Calu3 (cell line): ENCODE measurements at places on chromosomes 16 and 17.

DNA sequence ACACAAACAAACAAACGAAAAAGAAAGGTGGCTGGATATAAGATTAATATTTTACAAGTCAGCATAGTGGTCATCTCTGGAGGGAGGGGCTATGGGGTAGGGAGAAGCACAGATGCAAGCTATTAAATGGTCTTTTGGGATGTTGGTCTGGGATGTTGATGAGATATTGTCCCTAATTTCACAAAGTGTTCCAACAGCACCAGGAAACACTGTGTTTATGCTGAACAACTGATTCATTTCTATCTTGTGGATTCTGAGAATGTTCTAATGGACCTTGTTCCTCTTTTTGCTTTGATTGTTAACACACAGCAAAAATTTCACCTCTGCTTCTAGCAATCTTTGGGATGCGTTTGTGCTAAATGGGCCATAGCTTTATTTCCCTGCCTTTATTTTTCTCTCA, 9.7 kb downstream of the PECAM1 start:
- DNase-seq = no peak

GRCh38 chr17:29747660-29748059, 124.9 kb upstream of the CORO6 start:
- no peak for DNase-seq

- DNase-seq = no peak
Measured at GRCh38 chr16:1815461-1815860, 11.2 kb downstream of the HAGH start.

DNA sequence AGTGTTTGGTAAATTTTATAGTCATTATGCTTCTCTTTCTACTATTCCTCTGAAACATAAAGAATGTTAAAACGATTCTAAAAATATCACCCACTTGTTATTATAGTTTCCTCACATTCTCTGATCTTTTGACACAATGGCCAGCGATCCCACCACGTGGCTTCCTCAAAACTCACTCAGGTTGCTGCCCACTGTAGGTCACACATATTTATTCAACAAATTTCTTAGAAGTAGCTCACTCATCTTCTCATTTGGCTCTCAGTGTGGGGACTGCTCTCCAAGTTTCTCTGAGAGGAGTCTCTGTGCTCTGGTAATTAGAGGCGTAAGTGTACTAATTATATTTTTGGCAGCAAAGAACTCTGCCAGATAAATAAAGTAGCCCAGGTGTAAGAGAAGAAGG, 465.4 kb downstream of the CDH11 start:
- no peak for DNase-seq

DNA sequence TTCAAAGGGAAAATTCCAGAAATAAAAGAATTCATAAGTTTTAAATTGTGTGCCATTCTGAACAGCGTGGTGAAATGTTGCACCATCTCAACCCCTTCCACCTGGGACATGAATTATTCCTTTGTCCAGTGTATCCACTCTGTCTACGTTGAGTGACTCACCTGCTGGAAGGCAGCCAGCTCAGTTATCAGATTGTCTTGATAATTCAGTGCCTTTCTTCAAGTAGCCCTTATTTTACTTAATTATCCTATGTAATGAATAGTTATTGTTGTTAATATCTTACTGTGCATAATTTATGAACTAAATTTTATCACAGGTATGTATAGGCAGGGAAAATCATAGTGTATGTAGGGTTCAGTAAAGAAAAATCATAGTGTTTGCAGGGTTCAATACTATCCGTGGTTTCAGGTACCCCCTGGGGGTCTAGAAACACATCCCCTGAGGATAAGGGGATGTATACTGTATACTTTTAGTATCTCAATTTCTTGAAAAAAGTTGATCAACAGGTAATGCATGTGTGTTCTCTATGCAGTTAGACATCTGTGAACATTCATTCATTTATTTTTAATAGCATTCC, 7.7 kb upstream of the PCTP start:
- peak; percentile 82 for DNase-seq

DNA sequence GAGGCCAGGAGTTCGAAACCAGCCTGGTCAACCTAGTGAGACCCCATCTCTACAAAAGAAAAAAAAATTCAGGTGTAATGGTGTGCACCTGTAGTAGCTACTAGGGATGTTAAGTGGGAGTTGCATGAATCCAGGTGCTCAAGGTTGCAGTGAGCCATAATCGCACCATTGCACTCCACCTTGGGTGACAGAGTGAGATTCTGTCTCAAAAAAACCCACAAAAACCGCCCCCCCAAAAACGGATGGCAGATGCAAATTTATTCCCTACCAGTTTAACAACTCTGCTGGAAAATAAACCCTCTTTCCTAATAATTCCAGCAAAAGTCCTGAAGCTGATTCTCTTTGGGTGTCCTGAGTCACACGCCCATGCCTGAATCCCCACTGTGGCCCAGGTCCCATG, 140.3 kb downstream of the PRKCB start:
- DNase-seq = no peak

GRCh38 chr16:57937861-57938260, 33.1 kb downstream of the CNGB1 start:
- no peak for DNase-seq

- no peak for DNase-seq
Measured at GRCh38 chr17:28492352-28493310, 13.5 kb upstream of the FOXN1 start.

DNA sequence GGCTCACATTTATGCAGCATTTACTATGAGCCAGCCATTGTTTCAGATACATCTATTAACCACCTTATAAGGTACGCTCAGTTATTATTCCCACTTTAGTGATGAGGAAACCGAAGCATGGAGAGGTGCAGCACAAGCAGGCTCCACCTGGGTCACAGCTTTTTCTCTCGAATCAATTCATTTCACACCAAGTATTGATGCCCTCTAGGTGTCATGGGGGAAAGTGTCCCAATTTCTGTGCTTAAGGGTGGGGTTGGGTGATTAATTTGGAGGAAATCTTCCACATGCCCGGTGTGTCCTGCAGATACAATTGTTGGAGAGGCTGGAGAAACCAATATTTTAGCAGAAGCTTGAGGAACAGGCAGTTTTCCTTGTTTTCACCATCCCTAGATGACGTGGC, 62.7 kb upstream of the DNAJA2 start:
- DNase-seq = no peak

- no peak for DNase-seq
Measured at GRCh38 chr17:57668332-57668731, 76.8 kb downstream of the CCDC182 start.

DNA sequence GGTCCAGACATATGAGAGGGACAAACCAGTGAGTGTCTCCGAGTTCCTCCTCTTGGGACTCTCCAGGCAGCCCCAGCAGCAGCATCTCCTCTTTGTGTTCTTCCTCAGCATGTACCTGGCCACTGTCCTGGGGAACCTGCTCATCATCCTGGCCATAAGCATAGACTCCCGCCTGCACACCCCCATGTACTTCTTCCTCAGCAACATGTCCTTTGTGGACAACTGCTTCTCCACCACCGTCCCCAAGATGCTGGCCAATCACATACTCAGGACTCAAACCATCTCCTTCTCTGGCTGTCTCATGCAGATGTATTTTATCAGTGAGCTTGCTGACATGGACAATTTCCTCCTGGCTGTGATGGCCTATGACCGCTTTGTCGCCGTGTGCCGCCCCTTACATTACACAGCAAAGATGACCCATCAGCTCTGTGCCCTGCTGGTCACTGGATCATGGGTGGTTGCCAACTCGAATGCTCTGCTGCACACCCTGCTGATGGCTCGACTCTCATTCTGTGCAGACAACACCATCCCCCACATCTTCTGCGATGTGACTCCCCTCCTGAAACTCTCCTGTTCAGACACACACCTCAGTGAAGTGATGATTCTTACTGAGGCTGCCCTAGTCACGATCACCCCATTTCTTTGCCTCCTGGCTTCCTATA, 19.2 kb downstream of the ZNF200 start:
- DNase-seq = no peak

- DNase-seq = no peak
Measured at GRCh38 chr16:55444754-55445485, 34.1 kb upstream of the MMP2 start.

DNA sequence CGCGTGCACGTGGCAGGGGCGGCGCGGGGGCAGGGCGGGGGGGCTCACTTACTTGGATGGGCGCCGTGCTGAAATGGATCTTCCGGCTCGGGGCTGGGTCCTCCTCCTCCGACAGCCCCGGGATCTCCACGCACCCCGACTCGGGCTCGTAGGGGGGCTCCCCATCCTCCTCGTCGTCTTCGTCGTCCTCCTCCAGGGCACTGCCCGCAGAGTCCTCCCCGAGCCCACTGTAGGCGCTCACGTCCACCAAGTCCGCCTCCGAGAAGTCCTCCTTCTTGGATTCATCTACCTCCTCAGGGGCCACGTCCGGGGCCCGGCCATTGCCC, 1.4 kb downstream of the PPP1R9B start:
- no peak for DNase-seq

DNA sequence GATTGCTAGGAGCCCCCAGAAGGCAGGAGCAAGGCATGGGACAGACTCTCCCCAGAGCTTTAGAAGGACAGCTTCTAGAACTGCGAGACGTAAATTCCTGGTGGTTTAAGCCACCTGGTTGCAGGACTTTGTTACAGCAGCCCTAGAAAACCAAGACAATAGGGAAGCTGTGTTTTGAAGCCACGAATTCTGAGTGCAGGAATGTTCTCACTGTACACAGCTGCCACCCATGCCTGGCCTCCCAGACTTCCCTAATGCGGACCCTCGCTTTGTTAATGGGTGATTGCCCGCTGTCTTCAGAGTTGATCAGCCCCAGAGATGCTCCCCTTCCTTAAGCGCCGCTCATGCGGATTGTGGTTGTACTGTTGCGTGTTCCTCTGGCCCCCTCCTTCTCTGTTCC, 177.1 kb downstream of the MSI2 start:
- no peak for DNase-seq

- DNase-seq = no peak
Measured at GRCh38 chr17:77361986-77362620, 221.3 kb downstream of the SEC14L1 start.

DNA sequence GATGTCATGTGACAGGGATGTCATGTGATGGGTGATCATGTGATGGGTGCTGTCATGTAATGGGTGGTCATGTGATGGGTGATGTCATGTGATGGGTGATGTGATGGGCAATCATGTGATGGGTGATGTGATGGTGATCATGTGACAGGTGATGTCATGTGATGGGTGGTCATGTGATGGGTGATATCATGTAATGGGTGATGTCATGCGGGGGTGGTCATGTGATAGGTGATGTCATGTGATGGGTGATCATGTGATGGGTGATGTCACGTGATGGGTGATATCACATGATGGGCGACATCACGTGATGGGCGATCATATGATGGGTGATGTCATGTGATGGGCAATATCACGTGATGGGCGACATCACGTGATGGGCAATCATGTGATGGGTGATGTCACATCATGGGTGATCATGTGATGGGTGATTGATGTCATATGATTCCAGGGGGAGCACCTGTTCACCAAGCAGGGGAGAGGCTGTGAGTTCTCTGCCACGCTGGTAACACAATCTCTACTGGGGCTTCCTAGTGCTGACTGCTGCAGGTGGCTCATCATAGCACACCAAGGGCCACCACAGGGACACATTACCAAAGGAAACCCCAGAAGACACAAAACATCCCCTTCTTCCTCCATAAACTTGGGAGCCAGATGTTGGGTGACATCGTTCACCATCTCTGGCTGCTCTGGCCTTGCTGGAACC, 16.5 kb downstream of the CD300LB start:
- DNase-seq = no peak

GRCh38 chr16:1379304-1380076, 27.8 kb downstream of the GNPTG start:
- DNase-seq = peak; percentile 76

DNA sequence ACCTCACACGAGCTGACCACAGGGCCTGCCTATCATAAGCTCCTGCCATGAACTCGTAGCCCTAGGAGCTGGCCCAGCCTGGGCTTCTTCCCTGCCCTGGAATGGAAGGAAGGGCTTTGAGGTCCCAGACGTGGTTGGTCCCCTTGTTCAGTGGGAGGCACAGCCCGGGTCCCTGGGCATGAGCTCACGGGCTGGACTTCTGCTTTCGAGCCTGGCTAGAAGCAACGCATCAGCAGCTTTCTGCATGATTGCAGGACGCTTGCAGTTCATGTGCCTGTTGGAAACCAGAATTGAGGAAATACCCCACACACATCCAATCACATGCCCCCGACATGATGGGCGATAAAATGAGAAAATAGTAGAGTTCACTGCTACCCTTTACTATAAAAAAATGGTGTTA, 293.3 kb downstream of the MAF start:
- DNase-seq = no peak

- no peak for DNase-seq
Measured at GRCh38 chr17:35160354-35161201, 13.0 kb downstream of the UNC45B start.
